ENCODE measurements at places on chromosomes 3 and 15.
A peak's percentile ranks its signal among the peaks of the same experiment; 100 is the strongest.

DNA sequence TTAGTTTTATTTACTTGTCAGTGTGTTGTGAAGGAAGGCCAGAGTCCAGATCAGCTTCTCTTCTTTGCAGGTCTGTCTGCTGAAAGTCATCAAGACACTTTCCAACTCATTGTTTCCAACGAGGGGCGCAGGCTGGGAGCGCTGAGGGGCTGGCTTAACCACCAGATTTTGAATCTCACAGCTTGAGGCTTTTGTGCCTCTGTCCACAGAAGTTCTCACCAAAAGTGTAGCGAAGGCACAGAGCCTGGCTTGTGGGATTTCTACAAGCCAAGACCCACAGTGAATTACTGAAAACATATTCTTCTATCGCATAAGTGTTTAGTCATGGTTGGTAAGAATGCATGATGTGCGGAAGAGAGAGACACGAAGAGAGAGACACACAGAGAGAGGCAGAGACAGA is 35.2 kb downstream of the BHLHE40 start:
- DNase-seq: no peak

- DNase-seq: peak; percentile 33
Observed at GRCh38 chr3:58173669-58174398, 36.9 kb downstream of the DNASE1L3 start.

DNA sequence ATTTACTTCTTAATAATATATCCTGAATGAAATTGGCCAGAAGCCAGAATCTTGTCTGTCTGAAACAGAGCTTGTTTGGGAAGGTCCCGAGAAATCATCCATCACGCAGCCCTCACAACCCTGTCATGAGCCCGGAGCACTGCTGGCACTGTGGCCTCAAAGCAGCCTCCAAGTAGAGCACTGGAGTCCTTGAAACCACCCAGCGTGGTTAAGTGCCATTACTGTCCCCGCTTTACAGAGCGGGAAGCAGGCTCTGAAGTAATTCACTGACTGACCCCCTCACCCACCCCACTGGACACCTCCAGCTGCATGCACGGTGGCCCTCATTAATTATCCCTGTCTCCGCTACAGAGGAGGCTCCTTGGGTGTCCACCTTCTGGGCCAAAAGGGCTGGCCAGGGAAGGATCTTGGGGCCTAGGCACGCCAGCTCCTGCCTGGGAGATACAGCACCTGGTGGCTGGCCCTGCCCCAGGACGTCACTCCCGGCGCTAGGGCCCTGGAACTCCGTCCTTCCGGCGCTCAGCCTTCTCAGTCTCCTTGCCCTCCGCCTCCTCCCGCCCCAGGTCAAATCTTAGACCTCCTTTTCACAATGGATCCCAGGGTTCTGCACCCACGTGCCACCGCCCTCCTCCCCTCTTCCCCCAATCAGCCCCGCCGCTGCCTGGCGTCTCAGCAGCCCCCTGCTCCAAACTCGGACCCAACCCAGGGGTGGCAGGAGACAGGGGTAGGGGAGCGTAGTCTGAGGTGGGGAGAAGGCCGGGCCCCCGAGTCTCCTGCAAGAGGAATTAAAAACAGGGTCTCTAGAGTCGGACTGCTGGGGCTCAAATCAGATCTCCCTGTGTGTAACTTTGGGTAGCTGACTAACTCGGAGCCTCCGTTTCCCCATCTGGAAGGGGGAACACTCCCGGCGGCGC is 1.1 kb downstream of the TKT start:
- DNase-seq: no peak

DNA sequence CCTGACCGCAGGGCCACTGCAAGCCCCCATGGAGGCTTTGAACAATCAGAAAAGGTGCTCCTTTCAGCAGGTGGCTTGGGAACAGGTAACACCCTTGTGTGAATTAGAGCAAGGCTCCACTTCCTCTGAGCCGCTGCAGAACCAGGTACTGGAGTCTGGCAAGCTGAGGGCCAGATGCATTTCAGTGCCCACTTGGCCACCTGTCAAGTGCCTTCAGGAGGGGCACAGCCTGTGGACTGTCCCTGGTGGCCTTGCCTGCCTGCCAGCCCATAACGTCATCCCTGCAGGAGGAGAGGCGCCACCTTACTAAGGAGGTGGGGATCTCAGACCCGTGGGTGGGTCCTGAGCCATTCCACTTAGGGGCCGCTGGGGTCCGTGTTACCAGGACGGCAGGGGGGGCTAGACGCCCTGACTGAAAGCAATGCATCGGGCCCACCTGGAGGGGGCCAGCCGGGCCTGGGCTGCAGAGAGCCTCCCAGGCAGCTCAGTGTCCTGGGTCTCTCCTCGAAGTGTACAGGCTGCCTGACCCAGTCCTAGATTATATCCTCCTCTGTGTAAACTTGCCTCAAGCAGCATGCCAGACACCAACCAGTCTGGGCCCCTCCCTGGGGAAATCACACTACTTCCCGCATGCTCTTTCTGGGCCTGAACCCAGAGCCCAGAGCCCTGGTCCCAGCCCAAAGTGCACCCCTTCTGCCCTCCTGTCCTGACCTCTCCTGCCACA is 16.1 kb downstream of the SPTBN5 start:
- DNase-seq: peak; percentile 22

- no peak for DNase-seq
Observed at GRCh38 chr15:32861761-32862160, 144.0 kb downstream of the GREM1 start.

GRCh38 chr3:37772773-37773354 is 88.8 kb upstream of the CTDSPL start:
- DNase-seq: no peak

DNA sequence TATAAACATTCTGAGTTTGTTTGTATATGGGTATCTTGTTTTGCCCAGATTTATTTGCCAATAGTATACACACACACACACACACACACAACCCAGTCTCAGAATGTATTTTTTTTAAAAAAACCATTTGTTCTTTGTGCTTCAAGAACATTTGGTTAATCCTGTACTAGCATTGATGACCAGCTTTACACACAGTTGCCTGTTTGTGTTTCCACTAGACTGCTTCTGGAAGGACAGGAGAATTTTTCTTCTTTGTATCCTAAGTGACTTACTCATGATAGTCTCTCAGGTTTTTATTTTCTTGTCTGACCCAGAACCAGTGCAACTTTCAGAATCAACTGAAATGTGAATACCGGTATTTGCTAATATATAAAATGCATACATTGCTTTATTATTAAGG is 40.5 kb downstream of the U2SURP start:
- DNase-seq: no peak

DNA sequence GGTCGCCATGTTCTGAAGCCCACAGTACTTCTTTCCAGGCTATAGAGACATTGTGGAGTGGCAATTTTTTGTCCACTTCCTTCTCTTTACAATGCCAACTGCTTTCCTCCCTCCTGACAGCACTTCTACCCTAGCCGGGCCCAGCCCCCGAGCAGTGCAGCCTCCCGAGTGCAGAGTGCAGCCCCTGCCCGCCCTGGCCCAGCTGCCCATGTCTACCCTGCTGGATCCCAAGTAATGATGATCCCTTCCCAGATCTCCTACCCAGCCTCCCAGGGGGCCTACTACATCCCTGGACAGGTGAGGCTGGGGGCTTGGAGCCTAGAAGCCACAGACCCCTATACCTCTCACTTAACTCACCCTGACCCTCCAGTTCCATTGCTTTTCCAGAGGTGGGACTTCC is 2.8 kb downstream of the EIF4G1 start:
- DNase-seq: no peak

GRCh38 chr3:150495563-150496168 is 50.6 kb downstream of the SERP1 start:
- peak; percentile 28 for DNase-seq

DNA sequence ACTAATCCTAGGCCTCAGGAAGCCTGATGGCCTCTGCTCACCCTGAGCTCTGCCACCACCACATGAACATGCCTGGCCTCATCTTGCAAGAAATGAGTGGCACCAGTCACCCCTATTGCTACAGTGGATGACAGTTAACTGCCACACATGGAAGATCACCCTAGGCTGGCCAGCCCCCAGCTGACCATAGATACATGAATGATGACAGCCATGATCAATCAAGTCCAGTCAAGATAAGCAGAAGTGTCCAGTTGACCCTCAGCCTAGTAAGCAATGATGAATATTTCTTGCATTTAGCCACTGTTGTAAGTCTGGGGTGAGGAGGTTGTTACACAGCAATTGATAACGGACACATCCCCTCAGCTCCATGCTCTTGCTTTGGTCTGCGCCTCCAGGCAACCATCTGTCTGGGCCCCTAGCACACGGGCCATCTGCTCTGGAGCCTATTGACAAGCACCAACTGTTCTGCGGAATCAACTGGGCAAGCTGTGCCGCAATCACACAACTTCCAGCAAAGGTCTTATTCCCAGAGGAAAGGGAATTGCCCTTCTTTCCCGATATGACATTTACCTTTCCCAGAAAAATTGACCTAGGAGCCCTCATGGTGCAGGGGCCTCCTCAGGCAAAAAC is 2.2 kb upstream of the LYZL4 start:
- no peak for DNase-seq

DNA sequence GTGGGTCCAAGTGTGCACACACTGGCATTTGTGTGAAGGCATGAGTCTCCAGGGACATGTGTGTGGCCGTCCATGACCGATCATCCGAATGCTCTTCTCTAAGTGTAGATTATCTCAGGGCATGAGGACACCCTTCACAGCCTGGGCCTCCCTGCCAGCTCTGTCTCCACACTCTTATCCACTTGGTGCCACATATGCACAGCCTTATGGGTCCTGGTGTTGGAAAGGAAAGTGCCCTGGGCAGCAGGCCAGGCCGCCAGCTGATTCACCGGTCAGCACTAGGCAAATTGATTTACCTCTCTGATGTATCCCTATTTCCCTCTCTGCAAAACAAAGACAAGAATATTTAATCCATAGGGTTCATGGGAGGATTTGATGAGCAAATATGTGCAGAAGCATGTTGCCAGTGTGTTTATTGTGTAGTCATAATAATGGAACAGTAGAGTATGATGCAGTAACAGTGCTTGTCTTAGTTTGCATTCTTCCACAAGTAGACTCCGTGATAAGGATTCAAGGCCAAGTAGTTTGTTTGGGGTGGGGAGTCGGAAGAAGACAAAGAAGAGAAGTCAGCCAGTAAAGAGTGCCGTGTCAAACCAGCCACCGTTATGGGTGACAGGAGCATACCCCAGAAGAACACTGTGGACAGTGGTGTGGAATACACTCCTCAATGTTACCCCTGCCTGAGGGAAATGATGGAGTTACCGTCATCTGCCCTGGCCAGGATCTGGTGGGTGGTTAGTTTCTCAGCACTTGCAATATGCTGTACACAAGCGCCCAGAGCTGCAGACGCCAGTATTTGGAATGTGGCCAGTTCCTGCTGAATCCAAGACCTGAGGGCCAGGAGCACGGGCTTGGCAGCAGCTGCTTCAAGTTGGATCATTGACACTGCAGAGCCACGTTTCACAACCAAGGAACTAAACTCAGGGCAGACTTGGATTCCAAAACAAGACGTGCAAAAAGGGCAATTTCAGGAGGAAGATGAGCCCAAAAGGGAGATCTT is 85.1 kb downstream of the MTHFS start:
- DNase-seq: peak; percentile 22

DNA sequence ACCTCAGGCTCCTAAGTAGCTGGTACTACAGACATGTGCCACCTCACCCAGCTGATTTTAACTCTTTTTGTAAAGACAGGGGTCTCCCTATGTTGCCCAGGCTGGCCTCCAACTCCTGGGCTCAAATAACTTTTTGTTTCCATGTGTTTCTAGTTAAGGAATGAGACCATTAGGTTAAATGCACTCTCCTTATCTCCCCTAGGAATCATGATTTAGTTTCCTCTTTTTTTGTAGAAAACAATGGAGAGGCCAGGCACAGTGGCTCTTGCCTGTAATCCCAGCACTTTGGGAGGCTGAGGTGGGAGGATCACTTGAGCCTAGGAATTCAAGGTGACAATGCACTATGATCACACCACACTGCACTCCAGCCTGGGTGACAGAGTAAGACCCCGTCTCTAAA is 198.8 kb upstream of the C2CD4B start:
- DNase-seq: no peak

DNA sequence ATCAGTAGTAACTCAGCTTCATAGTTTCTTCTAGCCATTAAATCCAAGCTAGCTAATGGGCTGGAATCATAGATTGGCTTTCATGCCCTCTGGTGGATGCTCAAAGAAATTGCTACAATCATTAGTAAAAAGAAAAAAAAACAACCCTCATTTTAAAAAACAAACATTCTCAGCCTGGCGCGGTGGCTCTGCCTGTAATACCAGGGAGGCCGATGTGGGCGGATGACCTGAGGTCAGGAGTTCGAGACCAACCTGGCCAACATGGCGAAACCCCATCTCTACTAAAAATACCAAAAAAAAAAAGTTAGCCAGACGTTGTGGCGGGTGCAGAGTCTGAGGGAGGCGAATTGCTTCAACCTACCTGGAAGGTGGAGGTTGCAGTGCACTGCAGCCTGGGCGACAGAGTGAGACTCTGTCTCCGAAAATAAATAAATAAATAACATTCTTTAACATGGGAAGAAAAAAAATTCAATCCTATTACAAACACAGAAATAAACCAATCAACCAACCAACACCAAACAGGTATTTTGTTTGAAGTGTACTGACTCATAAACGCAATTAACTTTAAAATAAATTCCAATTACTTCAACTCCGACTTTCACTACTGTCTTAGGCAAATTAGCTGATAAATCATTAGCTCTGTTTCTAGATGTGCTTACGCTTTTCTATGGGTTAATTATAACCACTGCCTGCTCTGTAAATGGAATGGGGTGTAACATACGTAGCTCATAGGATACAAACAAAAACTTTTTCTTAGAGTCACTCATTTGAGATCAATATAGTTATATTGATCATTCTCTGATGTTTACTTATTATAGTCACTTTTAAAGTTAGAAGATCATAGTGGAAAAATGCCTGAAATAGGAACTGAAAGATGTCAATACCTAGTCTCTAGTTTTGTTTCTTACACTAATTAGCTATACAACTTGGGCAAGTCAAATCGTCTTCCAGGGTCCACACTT is 24.9 kb downstream of the TMEM207 start:
- no peak for DNase-seq

- DNase-seq: no peak
Observed at GRCh38 chr15:24772266-24772665, 96.7 kb downstream of the NPAP1 start.

- no peak for DNase-seq
Observed at GRCh38 chr3:119316313-119316670, 22.1 kb downstream of the ARHGAP31 start.

- DNase-seq: no peak
Observed at GRCh38 chr3:104536715-104537114, 830.0 kb upstream of the ALCAM start.

- no peak for DNase-seq
Observed at GRCh38 chr3:179463319-179463718, 12.0 kb upstream of the GNB4 start.

DNA sequence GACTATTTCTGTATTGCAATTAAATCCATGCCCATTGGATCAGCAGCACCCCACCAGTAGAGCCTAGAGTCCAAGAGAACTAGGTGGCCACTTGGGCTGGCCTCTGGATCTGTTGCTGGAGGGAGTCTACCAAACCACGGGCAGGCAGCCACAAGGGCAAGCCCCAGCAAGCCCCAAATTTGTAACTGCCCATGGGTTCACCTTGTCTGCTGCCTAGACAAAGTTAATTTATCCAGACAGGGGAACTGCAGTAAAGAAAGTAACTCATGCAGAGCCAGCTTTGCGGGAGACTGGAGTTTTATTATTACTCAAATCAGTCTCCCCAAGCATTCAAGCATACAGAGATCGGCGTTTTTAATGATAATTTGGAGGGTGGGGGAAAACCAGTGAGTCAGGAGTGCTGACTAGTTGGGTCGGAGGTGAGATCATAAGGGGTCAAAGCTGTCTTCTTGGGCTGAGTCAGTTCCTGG is 74.0 kb upstream of the TERB2 start:
- DNase-seq: no peak
